ENCODE measurements at places on chromosomes 11 and 22. TPM values are rescaled to one million over a fixed set of nuclear protein-coding genes. Genes with fewer than 3 reads are reported as not detected.

- DNase-seq = no peak
- H3K36me3 ChIP-seq = no peaks in the 10 kb centered on the region
- H3K27me3 ChIP-seq = no peaks in the 10 kb centered on the region
- no peak overlapping the region for H3K27ac ChIP-seq
Observed at GRCh38 chr22:43817402-43817801, 5.3 kb upstream of the EFCAB6 start.

DNA sequence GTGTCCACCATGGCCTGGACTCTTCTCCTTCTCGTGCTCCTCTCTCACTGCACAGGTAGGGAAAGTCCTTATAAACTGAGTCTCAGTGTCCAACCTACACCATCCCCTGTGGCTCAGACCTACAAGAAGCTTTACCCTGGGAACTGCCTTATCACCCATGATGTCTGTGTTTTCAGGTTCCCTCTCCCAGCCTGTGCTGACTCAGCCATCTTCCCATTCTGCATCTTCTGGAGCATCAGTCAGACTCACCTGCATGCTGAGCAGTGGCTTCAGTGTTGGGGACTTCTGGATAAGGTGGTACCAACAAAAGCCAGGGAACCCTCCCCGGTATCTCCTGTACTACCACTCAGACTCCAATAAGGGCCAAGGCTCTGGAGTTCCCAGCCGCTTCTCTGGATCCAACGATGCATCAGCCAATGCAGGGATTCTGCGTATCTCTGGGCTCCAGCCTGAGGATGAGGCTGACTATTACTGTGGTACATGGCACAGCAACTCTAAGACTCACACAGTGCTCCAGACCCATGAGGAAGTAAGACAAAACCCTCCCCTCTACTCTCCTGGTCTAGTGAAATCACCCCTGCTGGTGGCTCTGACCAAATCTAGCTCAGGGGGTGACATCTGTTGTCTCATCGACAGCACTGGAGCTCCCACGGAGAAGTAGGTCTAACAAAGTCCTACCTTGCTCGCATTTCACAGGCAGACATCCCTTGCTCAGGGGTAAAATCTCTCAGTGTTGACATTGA, 74.3 kb downstream of the VPREB1 start:
- H3K27me3 ChIP-seq = no peaks in the 10 kb centered on the region
- no peak for DNase-seq
- no peaks in the 10 kb centered on the region for H3K4me1 ChIP-seq
- H3K4me3 ChIP-seq = no peak overlapping the region

- H3K36me3 ChIP-seq = no peaks in the 10 kb centered on the region
- DNase-seq = no peak
- H3K27me3 ChIP-seq = no peaks in the 10 kb centered on the region
- peak overlapping the region; percentile 70 for H3K4me3 ChIP-seq
Observed at GRCh38 chr11:66882561-66883015, 25.7 kb downstream of the LRFN4 start.

DNA sequence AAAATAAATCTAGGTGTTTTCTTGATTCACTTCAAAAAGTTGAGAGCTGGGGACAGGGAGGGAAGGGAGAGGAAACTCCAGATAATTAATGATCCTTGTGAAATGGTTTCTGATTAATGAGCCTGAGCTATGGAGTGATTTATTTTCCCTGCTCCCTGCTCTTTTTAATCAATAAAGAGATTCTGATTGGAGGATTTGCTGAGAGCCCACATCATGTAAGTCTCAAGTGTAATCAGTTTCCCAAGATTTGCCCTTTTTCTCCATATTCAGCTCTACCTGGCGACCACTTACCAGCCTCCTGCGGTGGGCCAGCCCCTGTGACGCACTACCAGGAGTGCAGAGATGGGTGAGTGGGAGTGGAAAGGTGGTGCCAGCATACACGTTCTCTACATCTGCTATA, 114.0 kb downstream of the NAV2 start:
- no peaks in the 10 kb centered on the region for H3K27me3 ChIP-seq
- H3K36me3 ChIP-seq = no peaks in the 10 kb centered on the region
- no peak overlapping the region for H3K4me3 ChIP-seq

GRCh38 chr11:112172362-112172994, 2.8 kb upstream of the BCO2 start:
- no peak overlapping the region for H3K4me3 ChIP-seq
- H3K4me1 ChIP-seq = peaks cover 12% of the 10 kb centered on the region
- no peak overlapping the region for H3K27ac ChIP-seq
- no peaks in the 10 kb centered on the region for H3K27me3 ChIP-seq
- H3K36me3 ChIP-seq = no peaks in the 10 kb centered on the region

GRCh38 chr11:86548271-86548917, 124.0 kb downstream of the ME3 start:
- DNase-seq = no peak
- no peaks in the 10 kb centered on the region for H3K27me3 ChIP-seq
- peaks cover 17% of the 10 kb centered on the region for H3K4me1 ChIP-seq
- peak overlapping the region; percentile 75 for H3K27ac ChIP-seq
- H3K36me3 ChIP-seq = no peaks in the 10 kb centered on the region

GRCh38 chr11:83120327-83120726, 36.6 kb upstream of the PCF11 start:
- H3K36me3 ChIP-seq = no peaks in the 10 kb centered on the region
- DNase-seq = no peak
- H3K27me3 ChIP-seq = no peaks in the 10 kb centered on the region
- no peak overlapping the region for H3K27ac ChIP-seq
- H3K4me1 ChIP-seq = peaks cover 3% of the 10 kb centered on the region
- no peak overlapping the region for H3K4me3 ChIP-seq

MS4A3 gene
- not detected for total RNA-seq

PRG3 gene
- total RNA-seq = not detected

OR51B4 gene
- not detected for total RNA-seq

OR51I1 gene
- total RNA-seq = not detected

Data from thoracic aorta (tissue), 2 donors.